ENCODE measurements at places on chromosomes 6 and 20. TPM values are rescaled to one million over a fixed set of nuclear protein-coding genes. Genes with fewer than 3 reads are reported as not detected.

The FAXC gene
- total RNA-seq = 0.19 TPM

The COL11A2 gene
- 0.33 TPM for total RNA-seq

The PTPRT gene
- total RNA-seq = not detected

The LHFPL5 gene
- not detected for total RNA-seq

The F13A1 gene
- total RNA-seq = not detected

The RPL7L1 gene
- total RNA-seq = 153 TPM

The EYS gene
- total RNA-seq = 3.2 TPM

The SLC44A4 gene
- total RNA-seq = 0.29 TPM

The IL17F gene
- total RNA-seq = not detected

The OR14J1 gene
- total RNA-seq = not detected

The TFAP2D gene
- not detected for total RNA-seq

The MTFR2 gene
- 4.8 TPM for total RNA-seq

The ZC2HC1B gene
- not detected for total RNA-seq

The LPIN3 gene
- 0.65 TPM for total RNA-seq

The VSTM2L gene
- 0.29 TPM for total RNA-seq

The ANKRD6 gene
- total RNA-seq = 7.5 TPM

The CALHM4 gene
- 0.33 TPM for total RNA-seq

The FAM162B gene
- 0.33 TPM for total RNA-seq

The LMBRD1 gene
- 17.3 TPM for total RNA-seq

The SPATS1 gene
- total RNA-seq = not detected

The SNHG17 gene
- total RNA-seq = 11.9 TPM

The MTCH1 gene
- total RNA-seq = 275 TPM

The ENPP5 gene
- total RNA-seq = not detected

The PRDM13 gene
- not detected for total RNA-seq

The PKHD1 gene
- total RNA-seq = not detected

The HLA-DRB1 gene
- 0.10 TPM for total RNA-seq

The RWDD2A gene
- 3.6 TPM for total RNA-seq

The SLC17A3 gene
- not detected for total RNA-seq

The C20orf202 gene
- total RNA-seq = 0.33 TPM

The LIN28B gene
- total RNA-seq = not detected

The BTNL2 gene
- total RNA-seq = not detected

The TINAG gene
- total RNA-seq = not detected

The PRDM1 gene
- 7.7 TPM for total RNA-seq

The PROKR2 gene
- total RNA-seq = not detected

The RSPH4A gene
- total RNA-seq = 0.19 TPM

The HBS1L gene
- total RNA-seq = 68.9 TPM

The SIGLEC1 gene
- total RNA-seq = not detected

The SAPCD1 gene
- not detected for total RNA-seq

Data from vein endothelial cell (primary cell).